Eye (tissue), 1 donor: ENCODE measurements at places on chromosomes 11 and 22.

DNA sequence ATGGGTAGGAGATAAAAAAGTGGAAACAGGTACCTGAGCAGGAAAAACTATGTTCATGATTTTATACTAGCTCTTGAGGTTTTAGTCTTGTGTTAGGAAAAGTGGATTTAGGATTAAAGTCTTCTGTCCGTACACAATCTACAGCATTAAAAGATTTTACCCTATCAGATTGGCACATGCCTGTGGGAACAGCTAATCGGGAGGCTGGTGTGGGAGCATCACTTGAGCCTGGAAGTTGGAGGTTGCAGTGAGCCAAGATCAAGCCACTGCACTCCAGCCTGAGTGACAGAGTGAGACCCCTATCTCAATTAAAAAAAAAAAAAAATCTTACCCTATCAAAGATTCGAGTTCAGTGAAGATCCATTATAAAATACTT is 12.2 kb upstream of the CRKL start:
- DNase-seq = no peak

DNA sequence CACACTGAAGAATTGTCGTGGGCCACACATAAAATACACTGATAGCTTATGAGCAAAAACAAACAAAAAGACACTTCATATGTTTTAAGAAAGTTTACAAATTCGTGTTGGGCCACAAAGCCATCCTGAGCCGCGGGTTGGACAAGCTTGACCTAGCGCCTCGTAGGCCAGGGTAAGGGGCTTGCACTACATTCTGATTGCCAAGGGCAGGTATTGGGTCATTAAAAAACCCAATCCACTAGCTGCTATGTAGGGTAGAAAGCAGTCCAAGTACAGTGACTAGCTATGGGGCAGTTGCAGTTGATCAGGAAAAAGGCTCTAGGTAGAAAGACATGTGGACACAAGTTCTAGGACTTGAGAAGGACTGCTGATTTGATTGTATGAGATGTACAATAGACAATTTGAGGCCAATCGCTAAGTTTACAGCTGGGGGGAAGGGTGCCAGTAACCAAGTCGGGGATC is 14.0 kb downstream of the KDELR3 start:
- no peak for DNase-seq

- no peak for DNase-seq
Observed at GRCh38 chr11:58999291-58999680, 60.0 kb downstream of the GLYATL1 start.

DNA sequence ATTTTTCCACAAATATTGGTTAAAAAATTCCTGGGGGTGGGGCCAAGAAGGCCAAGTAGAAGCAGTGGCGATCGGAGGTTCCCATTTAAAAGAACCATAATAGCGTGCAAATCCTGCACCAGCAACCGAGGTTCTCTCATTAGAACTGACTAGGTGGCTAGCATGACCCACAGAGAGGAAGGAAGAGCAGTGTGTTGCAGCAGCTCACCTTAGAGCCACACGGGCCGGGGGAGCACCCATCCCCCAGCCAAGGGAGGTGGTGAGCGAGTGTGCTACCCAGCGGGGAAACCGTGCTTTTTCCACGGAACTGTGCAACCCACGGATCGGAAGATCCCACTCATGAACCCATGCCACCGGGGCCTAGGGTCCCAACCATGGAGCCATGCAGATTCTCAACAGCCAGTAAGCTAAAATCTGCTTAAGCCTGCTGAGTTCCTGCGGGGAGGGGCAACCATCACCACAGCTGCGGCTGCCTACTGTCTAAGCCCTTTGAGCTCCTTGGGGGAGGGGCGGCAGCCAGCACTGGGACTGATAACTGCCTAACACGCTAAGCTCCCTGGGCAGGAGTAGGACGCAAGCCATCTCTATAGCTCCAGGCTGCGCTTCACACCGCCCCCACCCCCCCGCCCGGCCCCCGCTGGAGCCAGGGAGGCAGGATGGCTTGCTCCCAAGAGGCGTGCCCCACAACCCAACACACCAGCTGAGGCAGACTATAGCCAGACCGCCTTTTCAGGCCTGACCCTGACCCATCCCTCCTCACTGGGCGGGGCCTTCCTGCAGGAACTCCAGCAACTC is 21.0 kb upstream of the HTATIP2 start:
- DNase-seq = peak; percentile 74

- DNase-seq = peak; percentile 0
Observed at GRCh38 chr11:3157381-3158130, 7.6 kb downstream of the OSBPL5 start.

GRCh38 chr11:72962717-72963116 is 148.5 kb downstream of the ATG16L2 start:
- DNase-seq = no peak

DNA sequence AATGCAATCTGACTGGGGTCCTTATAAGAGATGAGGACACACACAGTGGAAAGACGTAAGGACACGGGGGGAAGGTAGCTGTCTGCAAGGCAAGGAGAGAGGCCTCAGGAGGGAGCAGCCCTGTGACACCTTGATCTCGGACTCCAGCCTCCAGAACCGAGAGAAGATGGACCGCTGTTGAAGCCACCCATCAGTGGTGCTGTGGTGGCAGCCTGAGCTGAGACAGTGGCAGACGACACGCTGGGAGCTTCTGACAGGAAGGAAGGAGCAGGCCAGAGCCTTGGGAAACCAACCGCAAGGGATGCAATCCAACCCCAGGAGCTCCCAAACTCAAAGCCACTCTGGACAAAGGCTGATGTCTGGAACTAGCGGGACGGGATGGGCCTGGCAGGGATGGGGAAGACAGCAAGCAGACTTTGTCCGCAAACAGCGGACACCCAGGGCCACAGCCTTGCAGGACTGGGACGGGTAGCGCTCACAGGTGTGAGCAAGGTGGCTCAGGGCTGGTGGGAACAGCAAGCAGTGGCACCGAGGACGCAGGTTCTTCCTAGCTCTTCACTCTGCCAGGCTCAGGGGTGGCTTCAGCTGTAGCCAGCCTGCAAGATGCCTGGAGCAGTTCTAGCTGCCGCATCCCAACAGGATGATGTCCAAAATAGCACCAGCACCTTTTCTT is 10.9 kb downstream of the LTO1 start:
- no peak for DNase-seq

DNA sequence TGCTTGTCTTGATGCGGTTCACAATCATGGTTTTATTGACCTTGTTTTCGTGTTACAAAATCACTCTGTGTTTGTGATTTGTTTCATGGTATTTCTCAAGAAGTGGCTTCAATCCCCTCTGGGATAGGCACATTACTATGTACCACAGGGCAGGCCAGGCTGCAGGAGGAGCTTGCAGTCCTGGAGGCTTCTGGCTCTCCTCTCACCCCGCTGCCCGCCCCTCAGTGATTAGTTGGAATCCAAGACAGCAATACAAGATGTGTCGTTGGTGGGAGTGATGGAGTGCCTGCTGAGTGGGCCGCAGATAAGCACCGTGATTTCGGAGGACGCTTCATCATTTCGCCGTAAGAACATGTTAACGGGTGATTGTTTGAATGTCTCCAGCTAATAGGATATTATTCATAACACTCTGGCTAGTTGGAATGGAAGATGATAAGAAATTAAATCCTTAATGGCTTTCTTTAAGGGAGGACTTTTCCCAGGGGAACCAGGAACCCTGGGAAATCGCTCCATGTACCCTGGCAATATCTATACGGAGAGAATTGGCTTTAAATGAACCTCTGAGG is 384.4 kb downstream of the MIAT start:
- DNase-seq = peak; percentile 30

DNA sequence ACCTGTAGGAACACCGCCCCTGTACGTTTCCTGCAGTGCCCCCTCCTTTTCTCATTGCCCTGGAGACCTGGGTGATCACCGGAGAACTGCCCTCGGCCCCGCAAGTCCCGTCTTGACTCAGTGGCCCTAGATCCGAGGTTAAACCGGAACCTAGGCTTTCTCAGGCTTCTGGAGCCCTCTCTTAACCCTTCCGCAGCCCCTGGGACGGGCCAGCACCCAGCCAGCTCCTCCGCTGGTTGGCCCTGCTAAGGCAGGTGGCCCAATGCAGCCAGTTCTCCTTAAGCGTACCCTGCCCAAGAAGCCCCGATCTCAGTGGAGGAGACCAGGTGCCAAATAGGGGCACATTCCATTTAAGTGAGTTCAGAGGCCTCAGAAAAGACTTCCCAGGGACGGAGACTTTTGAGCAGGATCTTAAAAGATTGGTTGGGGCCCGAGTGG is 776 bp downstream of the NLRX1 start:
- no peak for DNase-seq

DNA sequence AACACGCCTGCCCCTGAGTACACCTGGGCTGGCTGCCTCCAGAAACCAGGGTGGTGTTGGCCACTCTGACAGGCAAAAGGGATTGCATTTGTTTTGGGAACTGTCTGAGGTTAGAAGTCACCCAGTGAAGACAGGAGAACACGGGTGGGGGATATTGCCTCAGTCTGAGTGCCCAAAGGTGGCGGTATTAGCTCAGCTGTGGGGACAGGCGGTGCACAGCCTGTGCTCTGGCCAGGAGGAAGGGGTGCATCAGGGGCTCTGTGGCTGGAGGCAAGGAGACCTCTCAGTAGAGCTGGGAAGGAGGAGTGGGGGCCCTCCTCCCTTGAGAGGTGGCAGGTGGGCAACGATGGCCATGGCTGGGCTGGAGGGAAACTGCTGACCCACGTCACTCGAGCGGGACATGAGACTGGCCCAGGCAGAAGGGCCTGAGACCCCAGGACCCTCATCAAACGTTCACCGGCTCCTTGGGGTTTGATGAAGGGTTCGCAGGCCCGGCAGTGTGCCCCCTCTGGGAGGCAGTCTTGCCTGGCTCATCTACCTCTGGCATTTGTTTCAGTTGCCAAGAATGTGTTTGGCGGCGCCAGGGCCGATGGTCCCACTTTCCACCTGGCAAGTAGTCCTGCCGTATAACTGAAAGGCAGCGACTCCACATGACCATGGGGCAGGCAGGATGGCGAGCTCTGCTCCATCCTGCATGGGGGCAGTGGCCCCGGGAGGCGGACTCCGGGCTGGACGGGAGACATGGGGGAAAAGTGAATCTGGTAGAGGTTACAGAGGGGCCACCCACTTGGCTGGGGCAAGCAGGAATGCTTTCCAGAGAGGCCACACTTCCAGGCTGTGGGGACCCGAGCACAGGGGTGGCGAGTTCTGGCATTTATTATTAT is 52.8 kb upstream of the SMIM38 start:
- DNase-seq = peak; percentile 67

- DNase-seq = no peak
Observed at GRCh38 chr11:61384271-61385242, 7.8 kb upstream of the TMEM216 start.

DNA sequence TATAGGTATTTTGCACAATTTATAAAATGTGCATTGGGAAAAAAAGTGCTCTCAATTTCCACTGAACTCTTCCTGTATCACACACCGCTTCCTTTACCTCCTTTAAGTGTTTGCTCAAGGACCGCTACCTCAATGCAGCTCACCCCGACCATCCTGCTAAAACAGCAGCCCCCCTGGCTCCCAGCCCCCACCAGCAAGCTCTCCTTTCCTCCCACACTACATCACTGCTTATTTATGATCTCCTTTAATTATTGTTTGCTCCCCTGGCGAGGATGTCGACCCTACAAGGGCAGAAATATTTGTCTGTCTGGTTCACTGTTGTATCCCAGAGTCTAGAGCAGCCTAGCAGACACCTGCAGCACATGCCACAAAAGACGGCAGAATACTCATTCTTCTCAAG is 10.0 kb downstream of the SHANK2 start:
- DNase-seq = no peak
